Stimulated activated CD8-positive, alpha-beta memory T cell treated with anti-CD3 and anti-CD28 coated beads, Interleukin-12 subunit alpha, Interleukin-12 subunit beta, amount 100 ng/mL, for 4 hours (primary cell): ENCODE measurements at places on chromosomes 12 and 14.

GRCh38 chr12:53575502-53576249, 50.5 kb downstream of the ATF7 start:
- no peak for DNase-seq

DNA sequence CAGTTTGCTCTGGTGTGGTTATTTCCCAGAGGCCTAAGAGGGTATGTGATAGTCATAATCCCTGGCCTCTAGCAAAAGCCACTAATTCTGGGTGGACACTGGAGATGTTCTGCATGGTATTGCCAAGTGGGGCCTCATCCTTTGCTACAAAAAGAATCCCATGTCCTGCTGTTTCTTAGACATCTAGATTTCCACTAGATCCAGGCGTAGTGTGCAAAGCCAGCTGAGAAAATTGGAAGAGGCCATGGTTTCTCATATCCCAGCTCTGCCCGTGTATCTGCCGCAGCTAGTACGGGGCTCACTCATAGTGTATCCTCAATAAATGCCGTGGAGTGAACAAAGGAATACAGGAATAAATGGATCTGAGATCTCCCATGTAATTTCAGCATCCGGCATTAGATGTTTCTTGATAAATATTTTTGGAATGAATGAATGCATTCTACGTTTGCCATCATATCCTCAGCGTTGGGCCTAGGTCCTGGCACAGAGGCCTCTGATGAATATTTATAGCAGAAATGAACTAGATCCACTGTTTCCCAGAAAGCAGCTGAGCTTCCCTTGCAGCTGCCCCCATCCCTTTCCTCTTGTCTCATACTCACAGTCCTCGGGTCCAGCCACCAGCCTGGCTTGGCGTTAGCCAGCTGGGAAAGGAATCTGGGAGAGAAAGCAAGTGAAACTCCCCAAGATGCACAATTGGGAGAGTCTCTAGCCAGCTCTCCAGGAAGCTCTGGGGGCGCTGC, 76.3 kb upstream of the NOS1 start:
- no peak for DNase-seq

- DNase-seq, result no peak
Observed at GRCh38 chr14:41899416-41899815, 292.7 kb downstream of the LRFN5 start.

DNA sequence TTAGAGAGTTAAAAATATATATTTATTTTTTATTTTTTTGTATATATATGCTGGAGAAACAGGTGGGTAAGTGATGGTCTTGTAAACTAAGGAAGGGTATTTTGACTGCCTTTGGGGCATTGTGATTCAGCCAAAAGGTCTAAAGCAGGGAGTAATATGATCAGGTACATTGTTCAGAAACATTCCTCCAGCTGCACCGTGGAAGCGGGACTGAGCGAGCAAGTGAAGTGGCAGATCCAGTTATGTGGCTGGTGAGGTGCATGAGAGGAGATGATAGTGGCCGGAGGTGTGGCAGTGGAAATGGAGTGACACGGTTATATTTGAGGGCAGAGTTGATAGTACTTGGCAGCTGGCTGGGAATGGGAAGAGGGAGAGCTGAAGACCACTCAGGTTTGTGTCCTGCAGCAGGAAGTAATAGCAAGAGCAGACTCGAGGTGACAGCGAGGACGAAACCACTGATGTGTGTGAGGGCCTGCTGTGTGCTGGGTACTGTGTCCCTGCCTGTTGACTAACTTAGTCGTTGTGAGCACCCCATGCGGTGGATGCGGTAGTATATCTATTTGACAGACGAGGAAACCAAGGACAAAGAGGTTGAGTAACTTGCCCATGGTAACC, 39.2 kb downstream of the EID3 start:
- DNase-seq, result no peak

GRCh38 chr12:107779077-107779831, 4.8 kb downstream of the ASCL4 start:
- DNase-seq, result no peak

DNA sequence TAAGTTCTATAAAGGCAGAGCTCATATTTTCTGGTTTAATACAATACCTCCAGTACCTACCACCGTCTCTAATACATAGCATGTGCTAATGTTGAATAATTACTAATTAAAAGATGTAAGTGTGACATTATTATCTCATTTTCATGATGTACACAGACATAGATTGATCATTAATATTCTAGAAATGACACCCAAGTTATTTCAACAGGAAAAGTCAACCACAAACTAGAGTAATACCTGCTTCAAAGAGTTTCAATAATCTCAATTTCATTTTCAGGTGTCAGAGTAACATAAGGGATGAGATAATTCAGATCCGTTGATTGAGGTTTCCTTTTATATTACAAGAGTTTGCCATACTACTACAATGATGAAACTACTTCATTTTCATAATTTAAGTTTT, 388.9 kb downstream of the SOX5 start:
- no peak for DNase-seq

- DNase-seq, result no peak
Observed at GRCh38 chr14:104363891-104364760, 215.4 kb upstream of the C14orf180 start.

DNA sequence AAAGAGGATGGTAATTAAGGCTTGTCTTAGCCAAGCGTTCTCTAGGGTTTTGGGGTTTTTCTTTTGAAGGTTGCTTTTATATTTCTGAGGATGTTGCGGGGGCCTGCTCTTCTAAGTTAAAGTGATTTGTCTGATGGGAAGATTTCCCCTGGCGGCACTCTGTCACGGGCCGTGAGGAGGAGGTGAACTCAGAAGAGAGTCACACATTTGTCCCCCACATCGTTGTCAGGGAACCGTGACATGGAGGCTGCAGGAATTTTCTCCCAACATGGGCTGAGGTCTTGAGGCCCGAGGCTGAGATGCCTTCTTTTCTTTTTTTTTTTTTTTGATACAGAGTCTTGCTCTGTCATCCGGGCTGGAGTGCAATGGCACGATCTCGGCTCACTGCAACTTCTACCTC, 71.5 kb downstream of the ADGRD1 start:
- no peak for DNase-seq

GRCh38 chr12:102232036-102232435, 34.4 kb upstream of the PMCH start:
- DNase-seq, result no peak

DNA sequence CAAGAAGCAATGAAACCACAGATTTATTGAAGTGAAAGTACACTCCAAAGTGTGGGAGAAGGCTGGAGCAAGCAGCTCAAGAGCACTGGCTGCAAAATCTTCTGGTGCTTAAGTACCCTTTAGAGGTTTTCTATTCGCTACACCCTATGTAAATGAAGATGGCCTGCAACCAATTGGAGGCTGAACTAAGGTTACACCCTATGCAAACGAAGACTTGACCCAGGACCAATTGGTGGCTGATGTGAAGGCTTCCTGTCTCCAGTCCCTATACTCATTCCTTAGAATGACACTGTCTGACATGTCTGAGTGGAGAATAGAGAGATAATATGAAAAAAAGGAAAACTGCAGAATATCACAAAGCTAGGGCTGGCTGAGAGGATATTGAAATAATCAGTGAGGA, 57.2 kb downstream of the ALG10B start:
- no peak for DNase-seq

DNA sequence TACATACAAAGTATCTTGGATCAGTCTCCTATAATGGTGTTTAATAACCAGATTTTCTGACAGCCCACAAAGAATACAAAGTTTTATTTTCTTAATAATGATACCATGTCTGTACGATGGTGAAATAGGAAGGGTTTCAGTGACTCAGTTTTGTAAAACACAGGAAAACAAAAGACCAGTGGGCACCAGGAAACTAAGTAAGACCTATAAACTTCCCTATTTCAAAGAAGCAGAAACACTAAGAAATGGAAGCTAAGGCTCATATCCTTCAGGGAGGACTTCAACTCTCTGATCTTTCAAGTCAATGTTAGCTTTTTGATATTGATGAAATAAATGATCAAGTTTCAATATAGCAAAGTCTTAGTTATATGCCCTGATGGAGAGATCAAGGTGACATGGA, 196.0 kb downstream of the DUSP6 start:
- no peak for DNase-seq

DNA sequence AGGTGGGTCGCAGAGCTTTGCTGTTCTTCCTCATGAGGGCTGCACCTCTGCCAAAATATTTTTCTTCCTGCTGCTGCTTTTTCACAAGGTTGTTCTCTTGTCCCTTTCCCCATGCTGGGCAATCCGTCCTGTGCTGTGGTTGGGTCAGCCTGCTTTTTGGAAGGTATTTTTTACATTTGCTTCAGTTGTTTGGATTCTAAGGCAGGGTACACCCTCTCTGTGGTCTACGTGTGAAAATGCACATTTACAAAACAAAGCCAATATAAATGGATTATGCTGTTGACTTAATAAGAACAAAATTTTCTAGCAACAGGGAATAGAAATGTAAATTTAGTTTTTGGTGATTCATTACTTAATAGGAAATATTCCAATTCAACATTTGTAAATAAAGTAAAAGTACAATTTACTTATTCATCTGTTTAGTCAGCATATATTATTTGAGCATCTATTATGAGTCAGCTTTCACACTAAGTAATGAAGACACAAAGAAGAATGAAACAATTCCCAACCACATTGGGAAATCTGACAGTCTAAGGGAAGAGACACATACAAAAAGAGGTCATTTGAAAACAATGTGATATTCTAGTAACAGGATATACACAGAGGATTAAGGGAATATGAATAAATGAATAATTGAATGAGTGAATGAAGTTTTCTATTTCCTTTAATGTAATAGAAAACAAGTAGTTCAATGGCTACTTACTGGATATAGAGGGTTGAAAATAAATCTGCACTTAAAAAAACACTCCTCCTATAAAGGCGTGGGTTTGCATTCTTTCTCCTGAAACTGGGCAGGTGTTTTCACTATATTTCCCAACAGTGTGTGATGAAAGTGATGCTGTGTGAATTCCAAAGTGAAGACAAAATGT, 94.6 kb upstream of the PRICKLE1 start:
- DNase-seq, result no peak

GRCh38 chr14:104158827-104159798, 20.7 kb downstream of the KIF26A start:
- DNase-seq, result no peak
